GM23338 (cell line): ENCODE measurements at places on chromosomes 12 and 14. TPM values are rescaled to one million over a fixed set of nuclear protein-coding genes. Genes with fewer than 3 reads are reported as not detected.

TSHR gene
- 0.23 and 0.78 TPM in 2 replicates for polyA plus RNA-seq

RD3L gene
- not detected in 2 replicates for polyA plus RNA-seq

SPTLC2 gene
- polyA plus RNA-seq = 18.0 and 22.3 TPM in 2 replicates

MANSC1 gene
- polyA plus RNA-seq = 4.4 and 5.8 TPM in 2 replicates

DEGS2 gene
- 1.0 and 2.2 TPM in 2 replicates for polyA plus RNA-seq

NANOG gene
- polyA plus RNA-seq = 42.0 and 48.5 TPM in 2 replicates

CIT gene
- 9.7 and 9.9 TPM in 2 replicates for polyA plus RNA-seq

SNX6 gene
- 128 and 157 TPM in 2 replicates for polyA plus RNA-seq

DTX3 gene
- polyA plus RNA-seq = 16.7 and 22.8 TPM in 2 replicates

AVPR1A gene
- polyA plus RNA-seq = 0.03 TPM in 1 of 2 replicates, not detected in the other

RNF212B gene
- 0.68 TPM in 1 of 2 replicates, not detected in the other for polyA plus RNA-seq

TROAP gene
- polyA plus RNA-seq = 44.7 and 47.5 TPM in 2 replicates

SLC15A5 gene
- not detected in 2 replicates for polyA plus RNA-seq

FBXL14 gene
- polyA plus RNA-seq = 0.40 and 0.74 TPM in 2 replicates

MMAB gene
- 36.7 and 38.5 TPM in 2 replicates for polyA plus RNA-seq

MORN3 gene
- polyA plus RNA-seq = 0.36 and 1.5 TPM in 2 replicates

BRMS1L gene
- polyA plus RNA-seq = 10.7 and 11.8 TPM in 2 replicates

KIF26A gene
- polyA plus RNA-seq = 5.6 and 6.4 TPM in 2 replicates

PTPRO gene
- 1.4 and 2.3 TPM in 2 replicates for polyA plus RNA-seq
